OCI-LY7 (cell line): ENCODE measurements at places on chromosomes 1 and 21.

- no peak for DNase-seq
Observed at GRCh38 chr1:216632980-216633379, 90.2 kb downstream of the ESRRG start.

- DNase-seq = no peak
Observed at GRCh38 chr21:35511696-35512162, 462.6 kb upstream of the RUNX1 start.

GRCh38 chr1:61259379-61260148, 177.2 kb downstream of the NFIA start:
- DNase-seq = no peak

- no peak for DNase-seq
Observed at GRCh38 chr1:218459450-218459849, 114.3 kb downstream of the TGFB2 start.

DNA sequence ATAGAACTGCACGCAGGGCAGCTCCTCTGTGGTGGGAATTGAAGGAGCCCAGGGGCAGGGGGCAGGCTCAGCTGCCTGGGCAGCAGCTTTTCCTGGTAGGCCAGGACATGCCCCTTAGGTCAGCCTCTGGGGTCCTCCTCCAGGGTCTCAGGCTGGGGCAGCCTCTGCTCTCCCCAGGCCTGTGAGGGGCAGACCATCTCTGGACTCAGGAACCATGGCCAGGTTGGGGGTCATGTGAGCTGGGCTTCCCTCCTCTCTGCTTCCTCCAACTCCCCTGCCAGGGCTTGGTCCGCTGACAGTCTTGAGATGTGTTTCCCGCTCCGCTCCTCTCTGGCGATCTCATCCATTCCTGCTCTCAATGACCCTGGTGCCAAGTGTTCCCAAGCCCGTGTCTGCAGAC, 5.7 kb downstream of the C1orf210 start:
- no peak for DNase-seq

- no peak for DNase-seq
Observed at GRCh38 chr1:199287206-199287605, 648.4 kb downstream of the PTPRC start.

DNA sequence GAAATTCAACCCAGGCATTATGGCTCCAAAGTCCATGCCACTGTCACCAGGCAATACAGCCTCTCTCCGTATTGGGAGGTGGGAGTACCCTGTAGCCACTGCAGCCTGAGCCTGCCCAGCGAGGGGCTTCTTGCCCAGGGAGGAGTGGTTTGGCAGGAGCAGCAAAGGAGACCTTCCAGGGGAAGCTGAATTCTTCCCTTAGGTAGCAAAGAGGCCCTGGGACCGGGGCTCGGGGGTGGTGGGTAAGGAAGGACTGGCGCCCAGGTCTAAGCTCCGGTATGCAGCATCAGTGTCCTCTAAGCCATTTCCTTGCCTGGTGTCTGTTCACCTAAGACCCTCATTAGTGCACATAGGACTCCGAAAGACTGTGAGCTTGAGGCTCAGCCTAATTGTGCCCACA, 17.0 kb downstream of the TNNT2 start:
- DNase-seq = no peak

GRCh38 chr21:34609244-34609932, 5.5 kb downstream of the RCAN1 start:
- DNase-seq = no peak

GRCh38 chr1:160078512-160079195, 2.7 kb upstream of the KCNJ9 start:
- peak; percentile 56 for DNase-seq

DNA sequence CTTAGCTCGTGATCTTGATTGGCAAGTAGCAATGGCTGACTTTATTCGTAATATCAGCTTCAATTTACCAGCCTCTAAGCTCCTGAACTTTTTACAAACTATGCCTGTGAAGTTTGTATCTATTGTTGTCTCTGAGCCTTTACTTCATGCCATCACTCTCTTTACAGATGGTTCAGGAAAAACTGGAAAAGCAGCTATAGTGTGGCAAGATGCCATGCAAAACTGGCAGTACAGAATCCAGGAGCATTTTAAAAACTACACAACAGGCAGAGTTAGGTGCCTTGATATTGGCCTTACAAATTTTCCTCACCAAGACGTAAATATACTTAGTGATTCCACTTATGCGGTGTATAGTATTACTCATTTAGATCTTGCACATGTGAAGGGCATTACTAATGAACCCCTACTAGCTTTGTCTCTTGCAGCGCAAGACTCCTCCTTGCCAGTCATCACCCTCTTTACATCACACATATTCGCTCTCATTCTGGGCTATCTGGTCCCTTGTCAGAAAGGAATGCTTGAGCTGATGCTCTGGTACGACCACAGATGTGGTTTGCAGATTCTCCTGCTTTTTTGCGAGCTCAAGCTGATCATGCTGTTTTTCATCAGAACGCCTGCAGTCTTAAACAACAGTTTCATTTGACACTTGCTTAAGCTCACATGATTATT, 36.3 kb downstream of the CLCA1 start:
- DNase-seq = no peak

DNA sequence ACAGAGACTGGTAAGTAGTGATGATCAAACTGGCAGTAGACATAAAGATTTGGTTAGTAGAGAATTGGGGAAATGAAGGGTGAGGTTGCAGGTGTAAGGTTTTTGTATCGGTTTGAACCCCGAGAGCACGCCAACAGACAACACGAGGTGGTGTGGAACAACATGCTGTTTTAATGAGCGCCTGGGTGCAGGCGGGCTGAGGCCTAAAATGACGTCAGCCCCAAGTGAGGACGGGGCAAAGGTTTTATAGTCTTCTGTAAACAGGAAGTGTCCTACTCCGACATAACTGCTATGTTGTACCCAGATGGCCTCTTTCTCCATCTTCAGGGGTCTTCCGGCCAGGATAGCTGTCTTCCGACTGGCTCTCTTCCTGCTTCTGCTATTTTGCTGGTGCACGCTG, 178.8 kb downstream of the HHIPL2 start:
- no peak for DNase-seq

DNA sequence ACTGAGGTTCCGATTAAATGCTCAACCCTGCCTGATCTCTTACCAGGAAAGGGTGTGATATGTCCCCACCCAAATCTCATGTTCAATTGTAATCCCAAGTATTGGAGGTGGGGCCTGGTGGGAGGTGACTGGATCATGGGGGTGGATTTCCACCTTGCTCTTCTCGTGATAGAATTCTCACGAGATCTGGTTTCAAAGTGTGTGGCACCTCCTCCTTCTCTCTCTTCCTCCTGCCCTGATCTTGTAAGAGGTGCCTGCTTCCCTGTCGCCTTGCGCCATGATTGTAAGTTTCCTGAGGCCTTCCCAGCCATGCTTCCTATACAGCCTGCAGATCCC, 34.9 kb downstream of the RSPH1 start:
- no peak for DNase-seq

GRCh38 chr1:69328186-69328585, 239.5 kb upstream of the LRRC7 start:
- no peak for DNase-seq

DNA sequence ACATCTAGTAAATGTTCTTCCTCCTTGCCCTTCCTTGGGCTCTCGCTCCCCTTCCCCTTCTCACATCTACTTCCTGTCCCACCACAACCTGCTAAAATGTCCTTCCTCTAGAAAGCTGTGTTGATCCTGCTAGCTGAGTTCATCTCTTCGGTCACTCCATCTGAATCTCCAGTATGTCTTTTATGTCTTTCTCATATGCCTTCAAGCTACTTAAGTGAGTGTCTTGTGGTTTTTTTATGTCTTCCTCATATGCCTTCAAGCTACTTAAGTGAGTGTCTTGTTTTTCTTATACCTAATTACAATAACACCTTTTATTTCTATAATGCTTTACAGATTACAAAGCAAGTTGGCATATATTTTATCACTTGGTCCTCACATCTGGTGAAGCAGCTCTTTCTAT, 33.9 kb downstream of the CSF1 start:
- no peak for DNase-seq

DNA sequence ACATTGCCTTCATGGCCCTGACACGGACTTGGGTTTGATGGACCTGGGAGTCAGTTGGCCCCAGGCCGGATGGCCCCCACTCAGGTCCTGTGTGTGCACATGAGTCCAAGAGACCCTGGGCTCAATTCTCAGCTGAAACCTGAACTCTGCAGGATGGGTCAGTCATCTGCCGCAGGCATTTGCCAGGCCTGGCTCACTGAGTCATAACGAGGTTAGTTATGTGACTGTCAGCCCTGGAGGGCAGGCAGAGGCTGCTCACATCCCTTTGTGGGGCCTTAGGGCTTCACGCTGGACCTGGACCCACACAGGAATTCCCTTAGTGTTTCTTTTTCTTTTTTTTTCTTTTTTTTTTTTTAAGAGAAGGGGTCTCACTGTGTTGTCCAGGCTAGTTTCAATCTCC, 46.5 kb downstream of the PSMG1 start:
- no peak for DNase-seq

DNA sequence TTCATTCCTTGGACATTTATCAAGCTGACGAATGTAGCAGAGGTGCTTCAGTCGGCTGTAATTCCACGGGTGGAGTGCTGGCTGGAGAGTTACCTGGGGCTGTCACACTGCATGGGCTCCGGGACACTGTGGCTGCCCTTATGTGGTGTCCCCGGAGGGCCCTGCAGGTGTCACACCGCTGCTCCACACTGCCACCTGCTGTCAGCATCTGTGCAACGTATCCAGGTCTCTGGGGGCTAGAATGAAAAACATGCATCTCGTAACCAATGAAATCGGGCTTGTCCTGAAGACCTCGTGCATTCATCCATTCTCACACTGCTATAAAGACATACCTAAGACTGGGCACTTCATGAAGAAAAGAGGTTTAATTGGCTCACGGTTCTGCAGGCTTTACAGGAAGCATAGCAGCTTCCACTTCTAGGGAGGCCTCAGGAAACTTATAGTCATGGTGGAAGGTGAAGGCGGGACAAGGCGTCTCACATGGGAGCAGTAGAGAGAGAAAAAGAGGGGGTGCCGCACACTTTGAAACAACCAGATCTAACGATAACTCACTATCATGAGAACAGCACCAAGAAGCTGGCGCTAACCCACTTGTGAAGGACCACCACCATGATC, 46.7 kb upstream of the PCBP3 start:
- peak; percentile 73 for DNase-seq
